CD4-positive, alpha-beta T cell treated with Interleukin-2 at 100 ng/mL for 4 hours (primary cell): ENCODE measurements at places on chromosomes 1 and 21.

- DNase-seq, result no peak
Observed at GRCh38 chr1:154440036-154440804, 35.1 kb downstream of the IL6R start.

GRCh38 chr1:45348966-45349677 is 8.9 kb upstream of the MUTYH start:
- no peak for DNase-seq

DNA sequence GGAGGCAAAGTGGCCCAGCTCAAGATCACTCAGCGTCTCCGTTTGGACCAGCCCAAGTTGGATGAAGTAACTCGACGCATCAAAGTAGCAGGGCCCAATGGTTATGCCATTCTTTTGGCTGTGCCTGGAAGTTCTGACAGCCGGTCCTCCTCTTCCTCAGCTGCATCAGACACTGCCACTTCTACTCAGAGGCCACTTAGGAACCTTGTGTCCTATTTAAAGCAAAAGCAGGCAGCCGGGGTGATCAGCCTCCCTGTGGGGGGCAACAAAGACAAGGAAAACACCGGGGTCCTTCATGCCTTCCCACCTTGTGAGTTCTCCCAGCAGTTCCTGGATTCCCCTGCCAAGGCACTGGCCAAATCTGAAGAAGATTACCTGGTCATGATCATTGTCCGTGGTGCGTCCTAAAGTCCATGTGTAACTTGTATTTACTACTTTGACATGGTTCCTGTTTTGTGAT is 2.7 kb downstream of the RBM15 start:
- no peak for DNase-seq

- no peak for DNase-seq
Observed at GRCh38 chr1:114003431-114003830, 24.2 kb downstream of the OLFML3 start.

DNA sequence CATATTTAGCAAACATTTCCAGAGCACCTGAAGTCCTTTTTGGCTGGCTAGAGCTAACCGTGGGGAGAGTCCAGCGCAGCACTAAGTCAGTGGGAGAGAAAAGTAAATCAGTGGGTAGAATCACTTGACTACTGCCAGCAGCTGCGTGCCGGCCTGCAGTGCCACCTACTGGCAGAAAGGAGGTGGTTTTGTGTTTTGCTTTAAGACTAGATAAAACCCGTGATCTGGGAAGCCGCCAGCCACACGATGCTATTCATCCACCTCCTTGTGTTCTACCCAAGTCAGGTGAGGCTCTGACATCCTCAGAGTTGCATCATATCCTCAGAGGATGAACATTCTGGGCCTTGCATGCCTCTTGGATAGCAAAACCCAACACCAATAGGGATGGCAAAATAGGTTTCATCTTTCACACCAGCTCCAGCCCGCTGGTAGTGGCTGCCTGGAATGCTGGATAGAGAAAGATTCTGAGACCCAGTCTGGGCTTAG is 14.1 kb upstream of the HEYL start:
- peak; percentile 77 for DNase-seq

DNA sequence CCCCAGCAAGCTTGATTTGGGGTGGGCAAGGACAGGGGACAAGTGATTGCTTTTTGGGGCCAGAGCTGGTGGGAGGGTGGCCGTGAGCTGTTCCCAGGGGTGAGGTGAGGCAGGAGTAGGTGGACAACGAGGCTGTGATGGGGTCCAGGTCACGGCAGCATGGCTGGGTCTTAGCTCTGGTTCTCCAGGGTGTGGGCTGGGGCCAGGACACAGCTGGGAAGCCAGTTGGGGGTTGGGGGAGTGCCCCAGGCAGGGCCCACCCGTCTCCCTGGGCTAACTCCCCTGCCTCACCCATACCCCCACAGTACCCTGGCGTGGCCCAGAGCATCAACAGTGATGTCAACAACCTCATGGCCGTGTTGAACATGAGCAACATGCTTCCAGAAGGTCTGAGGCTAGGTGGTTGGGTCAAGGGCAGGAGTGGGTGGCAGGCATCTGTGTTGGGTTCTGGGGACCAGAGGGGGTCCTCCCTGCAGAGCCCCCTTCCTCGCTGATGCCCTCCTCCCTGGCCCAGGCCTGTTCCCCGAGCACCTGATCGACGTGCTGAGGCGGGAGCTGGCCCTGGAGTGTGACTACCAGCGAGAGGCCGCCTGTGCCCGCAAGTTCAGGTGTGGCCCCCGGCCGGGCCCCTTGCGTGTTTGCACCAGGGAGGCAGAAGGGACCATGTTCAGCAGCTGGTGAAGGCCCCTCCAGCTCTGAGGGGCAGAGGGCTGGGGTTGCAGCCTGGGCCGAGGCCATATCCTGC is 43.3 kb downstream of the COQ8A start:
- DNase-seq, result no peak
